Fibroblast of skin of left biceps (primary cell): ENCODE measurements at places on chromosomes 11 and 22.

GRCh38 chr11:8586805-8587204 is 7.2 kb downstream of the STK33 start:
- no peak for DNase-seq

- no peak for DNase-seq
Measured at GRCh38 chr11:10857459-10857708, 469 bp downstream of the ZBED5 start.

- no peak for DNase-seq
Measured at GRCh38 chr11:2250041-2250440, 20.3 kb downstream of the ASCL2 start.

DNA sequence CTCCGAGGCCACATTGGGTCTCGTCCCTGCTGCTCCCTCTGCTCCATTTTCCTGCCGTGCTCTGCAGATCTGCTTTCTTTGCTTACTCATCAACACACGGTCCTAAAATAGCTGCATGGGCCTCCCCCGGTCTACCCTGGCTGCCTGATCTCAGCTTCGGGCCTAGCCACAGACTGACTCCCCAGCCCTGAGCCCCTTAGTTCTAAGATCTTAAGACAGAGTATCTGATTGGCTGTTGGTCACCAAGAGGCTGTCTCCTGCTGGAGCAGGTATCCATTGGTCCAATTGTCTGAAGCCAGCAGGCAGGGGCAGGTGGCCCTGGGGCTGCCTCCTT is 53.7 kb upstream of the NECTIN1 start:
- DNase-seq: no peak

GRCh38 chr11:62182147-62182891 is 7.7 kb upstream of the SCGB1D1 start:
- no peak for DNase-seq

GRCh38 chr11:8149726-8150125 is 19.1 kb downstream of the RIC3 start:
- no peak for DNase-seq

DNA sequence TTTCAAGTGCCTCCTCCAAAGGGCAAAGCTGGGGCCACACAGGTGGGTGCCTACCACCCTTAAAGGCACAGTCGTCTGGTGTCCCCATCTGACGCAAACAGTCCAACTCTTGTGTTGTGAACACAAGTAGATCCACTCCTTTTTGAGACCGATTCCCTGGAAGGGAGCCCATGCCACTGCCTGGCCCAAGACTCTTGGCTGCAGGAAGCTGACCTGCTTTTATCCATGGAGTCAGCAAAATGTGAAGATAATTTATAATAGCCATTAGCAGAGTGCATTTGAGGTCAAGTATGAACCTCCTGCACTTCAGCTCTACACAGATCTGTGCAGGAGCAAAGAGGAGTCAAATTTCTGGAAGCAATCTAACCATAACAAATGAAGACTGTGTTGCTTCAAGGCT is 68.5 kb downstream of the ADM start:
- no peak for DNase-seq

- DNase-seq: no peak
Measured at GRCh38 chr11:106495046-106495445, 417.6 kb downstream of the AASDHPPT start.

DNA sequence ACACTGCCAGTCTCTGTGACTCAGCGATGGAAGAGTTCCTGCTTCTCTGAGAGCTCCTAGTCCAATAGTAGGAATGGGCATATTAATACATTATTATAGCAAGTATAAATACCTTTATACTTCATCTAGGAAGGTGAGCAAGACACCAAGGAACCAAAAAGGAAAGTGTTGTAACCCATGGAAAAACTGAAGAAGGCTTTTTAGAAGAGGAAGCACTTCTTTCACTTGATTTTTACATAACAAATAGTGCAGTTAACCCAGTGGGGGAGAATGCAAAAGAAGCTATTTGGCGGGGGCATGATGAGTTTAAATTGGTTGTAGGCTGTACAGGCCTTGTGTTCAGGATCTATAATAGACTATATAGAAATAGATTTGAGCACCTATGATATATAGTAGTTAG is 31.2 kb upstream of the C11orf87 start:
- no peak for DNase-seq

- DNase-seq: no peak
Measured at GRCh38 chr11:33654594-33654993, 46.0 kb downstream of the C11orf91 start.

DNA sequence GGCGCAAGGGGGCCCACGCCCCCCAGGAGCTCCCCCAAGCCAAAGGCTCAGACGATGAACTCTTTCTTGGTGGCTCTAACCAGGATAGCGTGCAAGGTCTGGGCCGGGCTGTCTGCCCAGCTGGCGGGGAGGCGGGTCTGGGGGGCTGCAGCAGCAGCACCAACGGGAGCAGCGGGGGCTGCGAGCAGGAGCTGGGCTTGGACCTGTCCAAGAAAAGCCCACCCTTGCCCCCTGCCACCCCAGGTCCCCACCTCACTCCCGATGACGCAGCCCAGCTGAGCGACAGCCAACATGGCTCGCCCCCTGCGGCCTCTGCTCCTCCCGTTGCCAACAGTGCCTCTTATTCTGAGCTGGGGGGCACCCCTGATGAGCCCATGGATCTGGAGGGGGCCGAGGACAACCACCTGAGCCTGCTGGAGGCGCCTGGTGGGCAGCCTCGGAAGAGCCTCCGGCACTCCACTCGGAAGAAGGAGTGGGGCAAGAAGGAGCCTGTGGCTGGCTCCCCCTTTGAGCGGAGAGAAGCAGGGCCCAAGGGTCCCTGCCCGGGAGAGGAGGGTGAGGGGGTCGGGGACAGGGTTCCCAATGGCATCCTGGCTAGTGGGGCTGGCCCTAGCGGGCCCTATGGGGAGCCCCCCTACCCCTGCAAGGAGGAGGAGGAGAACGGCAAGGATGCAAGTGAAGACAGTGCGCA is 21.6 kb upstream of the TMEM191C start:
- no peak for DNase-seq

DNA sequence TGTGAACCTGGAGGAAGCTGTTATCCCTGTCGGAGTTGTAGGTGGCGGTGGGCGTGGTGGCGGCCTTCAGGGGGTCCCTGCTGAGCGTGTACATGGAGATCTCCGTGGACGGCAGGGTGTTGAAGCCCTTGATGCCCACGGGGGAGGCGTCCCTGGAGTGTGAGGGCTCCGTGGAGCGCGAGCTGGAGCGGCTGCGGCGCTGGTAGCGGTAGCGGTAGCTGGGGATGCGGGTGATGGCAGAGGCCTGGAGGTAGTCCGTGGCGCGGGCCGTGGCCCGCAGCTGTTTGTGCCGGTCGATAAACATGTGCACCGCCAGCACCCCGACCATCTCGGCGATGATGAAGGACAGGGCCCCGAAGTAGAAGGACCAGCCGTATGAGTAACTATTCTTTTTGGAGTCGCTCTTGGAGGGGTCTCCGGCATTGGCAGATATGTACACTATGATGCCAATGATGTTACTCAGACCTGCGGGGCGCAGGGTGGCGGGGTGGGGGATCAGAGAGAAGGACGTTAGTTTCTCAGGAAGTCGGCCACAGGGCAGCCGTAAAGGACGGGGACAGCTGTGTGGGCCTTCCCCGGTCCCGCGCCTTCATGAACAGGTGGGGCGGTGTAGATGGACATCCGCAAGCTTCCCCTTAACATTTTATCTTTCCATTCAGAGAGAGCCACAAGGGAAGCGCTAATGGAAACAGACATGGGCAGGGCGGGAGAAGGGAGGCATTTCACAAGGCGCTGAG is 35.6 kb upstream of the EIF3D start:
- DNase-seq: no peak

DNA sequence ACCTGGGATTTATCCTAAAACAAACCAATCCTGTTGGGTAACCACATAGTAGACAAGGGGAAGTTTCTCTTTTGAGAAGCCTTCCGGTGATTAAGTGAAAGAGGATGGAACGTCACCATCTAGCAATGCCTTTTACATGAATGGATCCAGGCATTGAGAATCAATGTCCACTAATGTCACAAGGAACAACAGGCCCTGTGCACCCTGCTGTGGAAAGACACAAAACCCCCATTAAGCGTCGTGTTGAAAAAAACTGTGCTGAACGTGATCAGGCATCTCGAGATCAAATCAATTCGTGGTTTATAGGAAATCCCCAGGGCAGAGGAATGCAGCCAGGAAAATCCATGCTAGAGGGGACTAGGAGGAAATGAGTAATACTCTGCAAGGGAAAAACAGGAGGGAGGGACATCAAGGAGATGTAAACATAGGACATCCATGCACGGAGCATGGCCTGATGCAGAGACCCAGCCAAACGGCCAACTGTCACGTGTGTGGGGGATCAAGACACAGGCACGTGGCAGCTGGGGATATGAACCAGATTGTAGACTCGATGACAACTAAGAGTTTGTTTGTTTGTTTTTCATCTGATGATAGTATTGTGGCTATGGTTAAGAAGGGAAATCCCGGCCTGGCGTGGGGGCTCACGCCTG is 38.6 kb upstream of the CARS1 start:
- peak; percentile 43 for DNase-seq

GRCh38 chr11:35377262-35377661 is 42.1 kb downstream of the SLC1A2 start:
- no peak for DNase-seq

DNA sequence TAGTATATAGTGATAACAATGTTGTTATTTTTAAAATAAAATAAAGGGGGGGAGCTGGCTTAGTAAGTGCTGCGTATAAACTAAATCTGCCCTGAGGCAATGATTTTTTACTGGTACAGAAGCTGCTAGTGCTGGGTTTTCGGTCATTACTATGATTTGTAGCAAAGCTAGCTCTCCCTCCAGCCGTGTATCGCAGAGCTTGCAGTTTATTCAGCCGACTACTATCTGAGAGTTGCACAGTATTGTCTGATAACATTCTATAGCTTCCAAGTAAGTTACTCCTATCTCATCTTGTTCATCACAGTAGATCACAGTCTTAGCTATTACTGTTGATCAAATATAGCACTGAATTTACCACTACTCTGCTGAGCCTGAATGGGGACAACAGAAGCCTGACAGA is 805.5 kb upstream of the ARHGAP42 start:
- DNase-seq: no peak

GRCh38 chr22:38953091-38953490 is 4.3 kb upstream of the APOBEC3A start:
- no peak for DNase-seq

DNA sequence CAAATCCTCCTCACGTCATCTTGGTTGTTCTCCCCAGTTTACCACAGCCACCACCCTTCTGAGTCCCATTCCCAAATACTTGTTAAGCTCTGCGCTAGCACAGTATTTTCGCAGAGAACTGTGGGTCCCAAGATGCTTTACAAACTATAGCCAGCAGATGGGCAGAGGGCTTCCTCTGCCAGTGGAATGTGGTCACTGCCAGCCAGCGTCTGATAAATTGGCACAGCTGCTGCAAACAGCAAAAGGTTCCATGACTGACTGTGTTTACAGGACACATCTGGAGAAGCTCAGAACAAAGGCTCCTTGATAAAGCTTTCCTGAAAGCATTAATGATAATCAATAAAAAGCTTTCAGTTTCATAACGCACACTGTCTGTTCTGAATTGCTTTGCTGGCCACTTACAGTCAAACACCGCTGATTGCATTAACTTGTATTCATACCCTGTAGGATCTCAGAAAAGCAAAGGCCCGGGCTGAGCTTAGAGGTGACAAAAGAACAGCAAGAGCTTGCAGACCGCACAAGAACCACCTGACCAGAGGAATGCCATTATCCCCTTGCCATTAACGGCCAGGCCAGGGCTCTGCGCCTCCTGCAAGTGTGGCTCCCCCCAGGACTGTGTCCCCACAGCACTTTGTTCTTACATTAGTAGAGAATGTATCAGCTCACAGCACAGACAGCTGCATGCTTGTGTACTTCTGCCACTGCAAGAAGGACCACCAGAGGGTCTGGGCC is 120.6 kb downstream of the MICAL3 start:
- no peak for DNase-seq

GRCh38 chr11:31110830-31111229 is 258.7 kb downstream of the DCDC1 start:
- no peak for DNase-seq

DNA sequence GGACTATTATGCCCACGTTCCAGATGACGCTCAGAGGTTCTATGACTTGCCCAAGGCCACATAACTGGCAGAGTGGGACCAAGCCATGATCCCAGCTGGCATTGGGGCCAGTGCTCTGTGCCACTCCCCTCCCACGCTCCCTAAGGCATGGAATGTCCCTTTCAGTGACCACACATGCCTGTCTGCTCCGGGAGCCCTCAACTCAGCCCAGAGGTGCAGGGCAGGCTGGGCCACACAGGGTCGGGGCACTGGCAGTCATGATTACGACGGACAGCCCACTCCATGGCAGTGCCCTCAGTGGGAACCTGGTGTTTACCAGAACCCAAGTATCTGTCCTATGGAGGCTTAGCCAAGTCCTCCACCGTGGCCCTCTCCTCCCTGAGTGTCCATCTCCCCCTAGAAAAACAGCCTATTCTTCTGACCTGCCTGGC is 10.0 kb downstream of the RHBDD3 start:
- DNase-seq: no peak

GRCh38 chr11:85590848-85591483 is 36.2 kb downstream of the DLG2 start:
- no peak for DNase-seq

GRCh38 chr11:57178334-57178733 is 3.4 kb upstream of the LRRC55 start:
- DNase-seq: no peak

- no peak for DNase-seq
Measured at GRCh38 chr22:44728761-44729324, 23.5 kb upstream of the ARHGAP8 start.

DNA sequence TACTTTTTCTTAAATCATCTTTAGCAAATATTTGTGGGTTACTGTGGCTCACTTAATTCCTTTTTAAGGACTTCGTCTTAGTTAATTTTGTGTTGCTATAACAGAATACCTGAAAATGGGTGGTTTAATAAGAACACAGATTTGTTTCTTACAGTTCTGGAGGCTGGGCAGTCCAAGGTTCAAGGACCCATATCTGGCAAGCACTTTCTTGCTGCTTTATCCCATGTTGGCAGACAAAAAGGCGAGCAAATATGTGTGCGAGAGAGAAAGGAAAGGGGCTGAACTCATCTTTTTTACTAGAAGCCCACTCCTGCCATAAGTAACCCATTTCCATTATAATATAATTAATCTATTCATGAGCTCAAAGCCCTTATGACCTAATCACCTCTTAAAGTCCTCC is 246.2 kb downstream of the GRM5 start:
- DNase-seq: no peak

GRCh38 chr22:40265783-40266182 is 80.5 kb upstream of the ADSL start:
- no peak for DNase-seq

- DNase-seq: no peak
Measured at GRCh38 chr22:23713696-23714595, 23.1 kb downstream of the RGL4 start.

- peak; percentile 53 for DNase-seq
Measured at GRCh38 chr11:62542750-62543567, 3.6 kb downstream of the AHNAK start.

GRCh38 chr11:78603792-78604191 is 29.1 kb upstream of the NARS2 start:
- no peak for DNase-seq

GRCh38 chr11:60348116-60348515 is 21.1 kb downstream of the MS4A6E start:
- DNase-seq: no peak
